T-cell (primary cell): ENCODE measurements at places on chromosomes 3 and 15.

GRCh38 chr15:40340740-40341400, at the start of gene CCDC9B:
CCDC9B (minus strand) TSS chr15:40340939; CDS start chr15:40340819, 120 bp downstream.
- no peak for DNase-seq

- no peak for DNase-seq
Measured at GRCh38 chr3:117150628-117151027, 441.0 kb downstream of the TUSC7 start.

DNA sequence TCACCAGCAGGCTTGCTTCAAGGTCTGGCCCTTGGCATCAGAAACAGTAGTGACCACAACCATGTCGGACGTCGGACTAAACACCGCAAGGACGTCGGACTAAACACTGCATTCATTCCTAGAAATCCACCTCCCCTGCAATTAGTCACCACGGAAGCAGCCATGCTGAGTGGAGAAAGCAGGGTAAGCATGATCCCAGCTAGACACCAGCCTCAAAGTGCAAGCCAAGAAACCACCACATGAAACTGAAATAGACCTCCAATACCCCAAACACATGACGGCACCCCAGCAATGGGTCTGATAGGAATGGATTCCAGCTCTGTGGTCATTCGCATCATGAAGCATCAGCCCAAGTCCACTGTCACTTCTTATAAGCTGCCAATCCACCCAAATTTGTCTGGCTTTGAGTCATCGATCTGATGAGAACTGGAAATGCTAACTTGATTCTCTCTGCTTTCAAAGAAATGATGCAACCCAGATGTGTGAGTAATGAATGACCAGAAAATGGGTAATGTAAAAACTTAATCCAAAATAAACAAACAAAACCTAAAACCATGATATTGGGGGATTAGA, 348.3 kb upstream of the TMCO5A start:
- no peak for DNase-seq

GRCh38 chr3:49611719-49612118, 57.4 kb downstream of the BSN start:
- DNase-seq: no peak

DNA sequence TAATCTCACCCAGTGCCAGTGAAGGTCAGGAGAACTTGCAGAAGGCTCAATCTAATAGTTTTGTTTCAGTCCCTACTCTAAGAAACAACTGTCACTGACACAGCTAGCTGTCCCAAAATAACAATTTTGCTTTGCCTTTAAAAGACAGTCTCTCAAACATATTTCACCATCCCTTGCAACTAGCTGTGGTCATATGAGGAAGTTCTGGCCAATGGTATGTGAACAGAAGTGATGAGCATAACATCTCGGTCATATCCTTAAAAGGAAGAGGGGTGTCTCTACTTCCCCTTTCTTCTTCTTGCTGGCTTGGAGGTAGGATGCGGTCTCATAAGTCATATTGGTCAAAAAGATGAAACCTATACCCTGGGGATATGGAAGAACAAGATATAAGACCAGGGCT, 198.1 kb downstream of the NEK10 start:
- no peak for DNase-seq

GRCh38 chr3:196397941-196398340, 34.3 kb downstream of the UBXN7 start:
- DNase-seq: no peak
